Activated CD8-positive, alpha-beta T cell treated with anti-CD3 and anti-CD28 coated beads for 36 hours (primary cell): ENCODE measurements at places on chromosomes 2 and 18. TPM values are rescaled to one million over a fixed set of nuclear protein-coding genes. Genes with fewer than 3 reads are reported as not detected.

DNA sequence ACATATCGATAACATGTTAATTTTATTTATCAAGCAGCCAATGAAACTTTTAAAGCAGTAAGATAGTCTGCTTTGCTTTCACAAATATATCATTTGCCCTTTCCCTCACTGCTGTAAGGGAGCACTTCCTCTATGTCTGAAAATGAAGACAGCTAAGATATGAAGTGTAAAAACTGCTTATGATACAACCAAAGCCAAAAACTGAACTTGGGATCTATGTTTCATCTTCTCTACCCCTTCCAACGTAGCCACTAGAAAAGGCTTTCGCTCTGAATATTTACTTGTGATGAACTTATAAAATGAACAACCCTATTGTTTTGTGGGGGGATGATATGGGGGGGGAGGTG, 140.3 kb downstream of the TCF4 start:
- peaks cover 2% of the 10 kb centered on the region for H3K27me3 ChIP-seq
- no peak overlapping the region for H3K27ac ChIP-seq
- DNase-seq = no peak
- H3K4me3 ChIP-seq = no peak overlapping the region

DNA sequence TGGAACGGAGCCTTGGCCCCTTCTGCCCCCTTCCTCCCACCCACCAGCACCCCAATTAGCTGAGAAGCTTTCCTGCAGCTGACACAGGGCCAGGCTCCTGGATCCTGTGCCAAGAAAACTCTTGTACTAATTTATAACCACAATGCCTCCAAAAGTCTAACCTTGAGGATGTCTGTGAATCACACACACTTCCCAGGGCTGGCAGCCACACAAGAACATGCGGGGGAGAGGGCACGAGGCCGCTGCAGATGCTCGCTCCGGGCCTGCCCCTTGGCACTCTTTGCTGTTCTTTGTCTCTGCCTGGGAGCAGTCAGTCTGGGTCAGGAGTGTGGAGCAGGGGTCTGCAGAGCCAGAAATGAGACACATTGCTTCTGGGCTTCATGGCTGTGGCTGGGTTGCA, 62.7 kb upstream of the KIF5C start:
- peaks cover 11% of the 10 kb centered on the region for H3K27me3 ChIP-seq
- no peaks in the 10 kb centered on the region for H3K36me3 ChIP-seq
- no peak for DNase-seq
- H3K4me3 ChIP-seq = no peak overlapping the region
- peaks cover 19% of the 10 kb centered on the region for H3K4me1 ChIP-seq

- no peak for DNase-seq
- H3K27ac ChIP-seq = no peak overlapping the region
- peak overlapping the region; percentile 58 for H3K4me3 ChIP-seq
These were observed 660 bp upstream of the MBP start for GRCh38 chr18:77133051-77133834.

DNA sequence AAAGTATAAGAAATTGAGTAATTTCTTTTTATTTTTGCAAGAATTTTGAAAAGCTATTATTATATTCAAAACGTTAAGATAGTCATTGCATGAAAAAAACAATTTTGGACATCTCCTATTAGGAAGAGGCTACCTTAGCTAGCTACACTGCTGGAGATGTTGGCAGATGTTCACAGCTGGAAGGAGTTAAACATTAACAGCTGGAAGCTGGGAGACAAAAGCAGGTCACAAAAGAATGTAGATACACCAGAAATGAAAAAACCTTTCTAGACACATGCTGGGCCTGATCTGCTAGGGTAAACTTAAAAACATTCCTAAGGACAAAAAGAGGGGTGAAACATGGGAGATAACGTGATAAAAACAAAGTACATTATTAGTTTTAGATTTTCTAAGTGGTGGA, 84.4 kb downstream of the SESTD1 start:
- H3K36me3 ChIP-seq = no peaks in the 10 kb centered on the region
- no peak overlapping the region for H3K27ac ChIP-seq
- H3K4me3 ChIP-seq = no peak overlapping the region
- no peak for DNase-seq
- no peaks in the 10 kb centered on the region for H3K27me3 ChIP-seq

DNA sequence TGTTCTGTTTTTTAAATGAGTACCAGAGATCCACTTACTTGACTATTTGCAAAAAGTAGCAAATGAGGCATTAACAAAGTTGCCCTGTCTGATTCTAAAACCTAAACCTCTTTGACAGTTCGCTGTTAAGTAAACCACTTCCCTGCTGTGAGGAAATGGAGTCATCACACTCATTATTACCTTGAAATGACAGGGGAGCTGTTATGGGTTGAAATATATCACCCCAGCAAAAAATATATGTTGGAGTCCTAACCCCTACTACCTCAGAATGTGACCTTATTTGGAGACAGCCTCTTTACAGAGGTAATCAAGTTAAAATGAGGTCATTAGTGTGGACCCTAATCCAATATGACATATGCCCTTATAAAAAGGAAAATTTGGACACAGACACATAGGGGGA, 36.1 kb downstream of the DHRS9 start:
- H3K4me1 ChIP-seq = peaks cover 54% of the 10 kb centered on the region
- DNase-seq = no peak

- no peak overlapping the region for H3K27ac ChIP-seq
- H3K4me1 ChIP-seq = peaks cover 7% of the 10 kb centered on the region
- no peaks in the 10 kb centered on the region for H3K36me3 ChIP-seq
- DNase-seq = no peak
These were observed 8.5 kb downstream of the ZNF396 start for GRCh38 chr18:35368595-35368994.

DNA sequence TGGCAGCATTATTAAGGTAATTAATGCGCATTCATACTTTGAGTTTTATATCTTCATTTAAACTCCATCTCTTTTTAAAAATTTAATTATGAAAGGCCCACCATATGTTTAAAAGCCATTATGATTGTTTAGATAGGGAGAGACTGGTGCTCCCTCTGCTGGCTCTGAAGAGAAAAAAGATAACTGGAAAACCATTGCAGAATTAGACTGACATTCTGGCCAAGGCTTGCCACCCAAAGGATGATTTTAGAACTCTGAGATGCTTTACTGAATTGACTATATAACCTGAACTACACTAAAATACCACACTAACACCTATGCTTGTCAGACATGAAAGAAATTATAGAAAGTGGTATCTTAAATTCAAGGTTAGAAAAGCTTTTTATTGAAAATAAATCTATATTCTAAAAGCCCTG, 127.6 kb upstream of the SPOPL start:
- no peaks in the 10 kb centered on the region for H3K36me3 ChIP-seq
- H3K27ac ChIP-seq = no peak overlapping the region
- no peak overlapping the region for H3K4me3 ChIP-seq
- DNase-seq = no peak
- H3K4me1 ChIP-seq = no peaks in the 10 kb centered on the region

GRCh38 chr2:11155381-11156035, at the start of gene SLC66A3:
Gene SLC66A3, plus strand, starts transcription at chr2:11155467. Its CDS starts 80 bp downstream, at chr2:11155547.
- H3K27ac ChIP-seq = peak within 1 kb of the TSS; percentile 86
- no peaks in the 10 kb centered on the region for H3K27me3 ChIP-seq
- peaks cover 17% of the 10 kb centered on the region for H3K4me1 ChIP-seq

GRCh38 chr18:49520661-49521145, 33.7 kb upstream of the C18orf32 start:
- no peak for DNase-seq
- H3K4me3 ChIP-seq = no peak overlapping the region
- H3K36me3 ChIP-seq = no peaks in the 10 kb centered on the region
- H3K27me3 ChIP-seq = no peaks in the 10 kb centered on the region
- H3K4me1 ChIP-seq = no peaks in the 10 kb centered on the region
- H3K27ac ChIP-seq = no peak overlapping the region

- H3K27ac ChIP-seq = peak overlapping the region; percentile 92
- H3K4me1 ChIP-seq = peaks cover 66% of the 10 kb centered on the region
- peak; percentile 22 for DNase-seq
- H3K27me3 ChIP-seq = no peaks in the 10 kb centered on the region
- H3K4me3 ChIP-seq = peak overlapping the region; percentile 64
These were observed 153.0 kb upstream of the ITGA4 start for GRCh38 chr2:181304011-181304844.

DNA sequence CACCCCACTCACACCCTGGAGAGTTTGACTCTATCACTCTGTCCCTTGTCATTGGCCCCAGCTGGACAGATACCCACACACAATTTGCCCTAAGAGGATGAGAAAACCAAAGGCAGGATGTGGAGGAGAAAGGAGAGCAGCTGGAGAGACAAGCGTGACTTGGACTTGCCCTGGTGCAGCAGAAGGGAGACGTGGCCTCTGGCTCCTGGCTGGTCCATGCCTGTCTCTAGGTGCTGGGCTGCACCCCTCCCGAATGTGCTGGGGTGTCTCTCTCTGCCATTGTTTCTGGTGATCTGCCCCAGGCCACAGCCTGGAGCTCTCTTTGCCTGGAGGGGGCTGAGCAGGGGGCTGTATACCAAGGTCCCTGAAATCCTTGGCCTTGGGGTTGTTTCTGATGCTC, 88.7 kb upstream of the HDAC4 start:
- no peak overlapping the region for H3K27ac ChIP-seq
- peaks cover 4% of the 10 kb centered on the region for H3K27me3 ChIP-seq
- H3K4me3 ChIP-seq = no peak overlapping the region
- H3K4me1 ChIP-seq = no peaks in the 10 kb centered on the region
- no peaks in the 10 kb centered on the region for H3K36me3 ChIP-seq

GRCh38 chr2:224110811-224111210, 71.7 kb upstream of the SERPINE2 start:
- no peak overlapping the region for H3K27ac ChIP-seq
- no peak for DNase-seq
- no peaks in the 10 kb centered on the region for H3K36me3 ChIP-seq
- H3K27me3 ChIP-seq = peaks cover 5% of the 10 kb centered on the region

DNA sequence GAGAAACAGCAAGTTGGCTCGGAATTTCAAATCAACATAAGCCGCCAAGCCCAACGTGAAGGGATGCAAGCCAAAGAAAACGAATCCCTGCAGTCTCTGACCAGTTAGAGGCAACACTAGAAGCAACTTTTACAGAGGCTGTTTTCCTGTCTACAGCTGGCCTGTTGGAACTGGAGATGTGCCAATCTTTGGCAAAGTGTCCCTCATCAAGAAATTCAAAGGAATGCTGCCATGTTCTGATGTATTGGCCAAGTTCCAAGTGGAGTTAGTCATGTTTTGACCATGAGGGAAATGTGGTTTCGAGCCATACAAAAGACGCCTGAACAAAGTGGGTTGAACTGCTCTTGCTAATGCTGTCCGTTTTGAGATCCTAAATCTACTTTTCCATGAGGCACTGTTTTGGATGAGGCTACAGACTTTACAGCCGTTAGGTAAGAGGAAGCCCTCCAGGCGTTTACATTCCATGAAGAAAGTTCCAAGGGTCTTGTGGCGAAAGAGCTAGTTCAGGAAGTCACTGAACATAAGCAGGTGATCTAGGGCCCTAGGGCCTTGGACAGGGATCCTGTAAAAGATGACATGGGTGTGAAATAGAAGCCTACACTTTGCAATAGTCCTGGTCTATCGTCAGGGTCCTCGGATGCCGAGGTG, 140.7 kb upstream of the PXDN start:
- H3K4me3 ChIP-seq = no peak overlapping the region
- DNase-seq = no peak
- H3K36me3 ChIP-seq = no peaks in the 10 kb centered on the region
- H3K4me1 ChIP-seq = no peaks in the 10 kb centered on the region
- H3K27me3 ChIP-seq = peaks cover 5% of the 10 kb centered on the region

DNA sequence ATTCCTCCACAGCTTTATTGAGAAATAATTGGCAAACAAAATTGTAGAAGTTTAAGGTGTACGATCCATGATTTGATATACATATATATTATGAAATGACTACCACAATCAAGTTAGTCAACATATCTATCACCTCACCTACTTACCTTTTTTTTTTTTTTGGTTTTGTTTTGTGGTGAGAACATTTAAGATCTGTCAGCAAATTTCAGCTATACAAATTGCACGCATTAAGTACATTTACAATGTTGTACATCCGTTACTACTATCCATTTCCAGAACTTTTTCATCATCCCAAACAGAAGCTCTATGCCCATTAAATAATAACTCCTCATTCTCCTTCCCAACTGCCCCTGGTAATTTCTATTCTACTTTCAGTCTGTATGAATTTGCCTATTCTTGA, 37.4 kb upstream of the ADCYAP1 start:
- H3K36me3 ChIP-seq = no peaks in the 10 kb centered on the region
- H3K4me3 ChIP-seq = no peak overlapping the region
- no peak overlapping the region for H3K27ac ChIP-seq
- no peak for DNase-seq
- peaks cover 3% of the 10 kb centered on the region for H3K4me1 ChIP-seq
- peaks cover 15% of the 10 kb centered on the region for H3K27me3 ChIP-seq

DNA sequence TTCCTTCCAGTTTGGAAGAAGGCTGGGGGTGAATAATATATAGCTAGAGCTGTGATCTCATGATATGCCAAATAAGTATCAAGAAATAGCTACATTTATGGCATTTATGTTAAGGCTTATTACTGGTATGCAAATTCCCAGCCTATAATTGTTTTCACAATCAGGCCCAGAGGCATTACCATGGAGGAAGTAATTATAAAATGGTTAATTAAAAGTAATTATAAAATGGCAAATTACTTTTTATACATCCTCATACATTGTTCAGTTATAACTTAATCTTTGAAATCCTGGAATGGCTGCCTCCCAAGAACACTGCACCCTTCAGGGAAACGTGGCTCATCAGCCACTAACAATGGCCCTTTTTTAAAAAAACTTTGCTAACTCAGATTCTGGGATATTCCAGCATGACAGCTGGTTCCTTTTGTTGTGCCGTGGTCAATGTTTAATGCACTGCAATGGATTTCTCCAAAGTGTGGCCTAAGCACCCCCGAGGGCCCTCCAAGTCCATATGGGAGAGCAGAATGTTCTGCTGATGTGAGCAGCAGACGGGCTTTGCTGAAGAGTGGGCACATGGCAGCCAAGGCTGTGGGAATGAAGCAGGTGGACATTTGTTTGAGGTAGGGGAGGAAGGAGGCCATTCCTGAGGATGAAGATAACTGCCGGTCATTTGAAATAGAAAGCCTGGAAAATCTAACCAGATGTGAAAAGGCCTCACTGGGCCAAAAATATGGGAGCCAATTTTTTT, 483.5 kb upstream of the GCFC2 start:
- H3K27me3 ChIP-seq = no peaks in the 10 kb centered on the region
- H3K36me3 ChIP-seq = no peaks in the 10 kb centered on the region
- no peak overlapping the region for H3K27ac ChIP-seq
- DNase-seq = no peak
- no peaks in the 10 kb centered on the region for H3K4me1 ChIP-seq

DNA sequence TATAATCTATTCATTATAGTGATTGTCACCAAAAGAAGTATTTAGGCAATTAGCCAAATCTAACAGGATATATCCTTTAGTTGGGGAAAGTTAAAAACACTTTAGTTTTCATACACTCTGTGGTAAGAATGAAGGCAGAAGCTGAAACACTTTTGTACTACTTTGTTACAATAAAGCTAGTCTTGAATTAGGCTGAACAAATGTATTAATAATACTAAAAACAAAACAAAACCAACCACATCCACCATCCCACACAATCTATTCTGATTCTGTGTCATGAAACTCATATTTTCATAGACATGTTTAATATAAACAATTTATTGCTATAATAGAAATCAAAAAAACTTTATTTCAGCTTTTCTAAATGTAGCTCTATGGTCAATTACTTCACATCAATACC, 508.8 kb downstream of the ZEB2 start:
- DNase-seq = no peak
- H3K27me3 ChIP-seq = no peaks in the 10 kb centered on the region
- H3K36me3 ChIP-seq = peaks cover 6% of the 10 kb centered on the region

Gene FLACC1
- total RNA-seq = 0.76 TPM

Gene ANKRD44
- total RNA-seq = 132 TPM

Gene GRB14
- not detected for total RNA-seq

Gene ANKRD30BL
- total RNA-seq = not detected

Gene STAMBP
- total RNA-seq = 87.1 TPM

Gene NDC80
- 81.3 TPM for total RNA-seq

Gene ZNF407
- total RNA-seq = 9.9 TPM

Gene FAM161A
- total RNA-seq = 6.5 TPM

Gene EML6
- 1.7 TPM for total RNA-seq

Gene BCL11A
- 0.54 TPM for total RNA-seq

Gene EVA1A
- not detected for total RNA-seq

Gene NIF3L1
- total RNA-seq = 30.8 TPM

Gene IL36RN
- not detected for total RNA-seq
